Stimulated activated CD4-positive, alpha-beta T cell treated with anti-CD3 and anti-CD28 coated beads, TNF-alpha, amount 100 ng/mL, for 48 hours (primary cell): ENCODE measurements at places on chromosomes 13 and 19.

DNA sequence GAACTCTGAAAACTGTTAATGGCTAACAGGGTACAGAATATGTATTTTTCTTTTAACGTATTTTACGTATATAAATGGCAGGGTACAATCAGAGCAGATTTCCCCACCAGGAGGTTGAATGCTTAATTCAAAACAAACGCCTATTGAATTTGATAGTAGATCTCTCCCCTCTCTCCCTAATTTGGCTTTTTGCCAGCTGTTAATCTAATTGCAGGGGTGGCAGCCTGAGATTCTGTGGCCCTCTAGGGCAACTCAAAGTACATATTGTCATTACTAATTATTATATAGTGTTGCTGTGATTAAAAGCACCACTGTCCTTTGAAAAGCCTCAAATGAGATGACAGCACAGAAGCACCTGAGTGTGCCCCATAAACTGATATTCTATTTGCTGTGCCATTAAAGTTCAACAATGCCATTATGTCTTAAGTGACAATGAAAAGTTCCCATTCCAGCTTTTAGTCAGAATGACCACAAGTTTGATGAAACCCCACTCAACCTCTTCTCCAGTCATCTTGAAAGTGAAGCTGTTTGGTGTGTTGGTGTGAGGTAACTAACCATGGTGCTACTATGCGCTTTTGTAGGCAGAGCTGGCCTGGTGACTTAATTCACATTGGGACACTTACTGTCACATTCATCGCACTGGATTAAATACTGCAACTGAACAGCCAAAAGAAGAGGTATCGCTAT lies 351.4 kb downstream of the KCNRG start:
- no peak for DNase-seq

GRCh38 chr19:46000491-46001246 lies 5.4 kb downstream of the CCDC61 start:
- no peak for DNase-seq

- DNase-seq = no peak
Measured at GRCh38 chr13:40379794-40380578, 286.5 kb downstream of the FOXO1 start.

- DNase-seq = no peak
Measured at GRCh38 chr13:110636701-110637201, 21.4 kb downstream of the NAXD start.

DNA sequence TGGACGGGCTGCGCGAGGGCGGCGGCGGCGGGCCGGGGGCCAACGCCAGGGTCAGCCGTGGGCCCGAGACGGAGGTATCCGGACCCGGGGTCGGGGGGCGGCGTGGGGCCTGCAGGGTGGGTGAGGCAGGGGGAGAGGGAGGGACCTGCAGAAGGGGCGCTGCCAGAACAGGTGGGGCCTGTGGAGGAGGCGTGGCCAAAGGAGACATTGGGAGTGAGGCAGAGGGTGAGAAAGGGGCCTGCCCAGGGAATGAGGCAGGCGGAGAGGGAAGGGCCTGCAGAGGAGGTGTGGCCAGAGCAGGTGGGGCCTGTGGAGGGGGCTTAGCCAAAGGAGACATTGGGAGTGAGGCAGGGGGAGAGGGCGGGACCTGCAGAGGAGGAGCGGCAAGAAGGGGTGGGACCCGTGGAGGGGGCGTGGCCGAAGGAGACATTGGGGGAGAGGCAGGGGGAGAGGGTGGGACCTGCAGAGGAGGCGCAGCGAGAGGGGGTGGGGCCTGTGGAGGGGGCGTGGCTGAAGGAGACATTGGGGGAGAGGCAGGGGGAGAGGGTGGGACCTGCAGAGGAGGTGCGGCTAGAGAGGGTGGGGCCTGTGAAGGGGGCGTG lies 4.2 kb downstream of the PRR36 start:
- no peak for DNase-seq
